ENCODE measurements at places on chromosomes 5 and 9.

- DNase-seq, result peak; percentile 95
Measured at GRCh38 chr5:181260720-181261319, at the start of gene TRIM52. Gene TRIM52 (minus strand): TSS chr5:181261143. CDS start chr5:181260813, 330 bp downstream.

GRCh38 chr5:138611678-138612218, 36.5 kb upstream of the HSPA9 start:
- DNase-seq, result no peak

DNA sequence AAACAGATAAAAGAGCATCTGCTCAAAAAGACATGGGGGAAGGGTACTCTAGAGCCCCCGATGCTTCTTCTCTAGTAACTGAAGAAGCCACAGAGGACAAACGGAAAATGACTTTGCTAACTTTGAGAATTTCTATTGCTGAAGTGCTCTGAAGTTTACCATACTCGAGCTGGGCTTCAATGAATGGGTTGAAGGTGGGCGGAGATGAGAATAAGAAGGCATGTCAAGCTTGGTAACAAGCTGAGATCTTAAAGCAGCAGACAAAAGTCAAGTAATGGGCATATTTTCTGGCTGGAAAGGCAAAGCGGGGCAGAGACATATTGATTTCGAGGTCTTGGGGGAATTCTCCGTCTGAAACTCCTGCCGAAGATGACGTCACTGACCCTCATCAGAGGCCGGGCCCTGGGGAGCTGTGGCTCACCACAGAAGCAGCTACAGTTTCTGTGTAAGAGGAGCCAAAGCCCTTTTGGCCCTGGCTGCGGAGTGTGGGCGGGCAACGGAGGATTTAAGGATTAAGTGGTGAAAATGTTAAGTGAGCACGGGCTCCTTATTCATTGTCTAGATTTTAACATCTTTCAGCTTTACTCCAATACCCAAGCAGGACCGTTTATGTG, 115.8 kb upstream of the SLIT3 start:
- no peak for DNase-seq

- DNase-seq, result no peak
Measured at GRCh38 chr9:97491216-97491999, 10.1 kb upstream of the TMOD1 start.

DNA sequence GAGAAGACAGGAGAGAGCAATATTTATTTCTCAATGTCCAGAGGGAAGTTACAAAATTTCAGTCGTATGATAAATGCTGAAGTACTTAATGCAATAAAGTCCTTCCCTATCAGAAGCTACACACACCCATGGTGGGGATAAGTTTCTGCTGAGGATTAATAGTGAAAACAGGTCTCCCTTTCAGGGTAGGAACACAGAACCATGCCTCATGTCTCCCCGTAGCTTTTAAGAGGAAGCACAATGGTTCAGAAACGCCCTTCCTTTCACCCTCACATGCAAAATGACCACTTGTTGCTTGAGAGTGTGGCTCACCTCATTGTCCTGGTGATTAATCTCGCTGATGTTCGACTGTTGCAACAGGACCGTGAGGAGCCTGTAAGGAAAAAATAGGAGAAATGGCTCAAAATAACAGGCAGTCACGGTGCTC, 73.6 kb downstream of the ANKRD55 start:
- DNase-seq, result no peak

GRCh38 chr9:14978022-14979000, 68.1 kb upstream of the FREM1 start:
- DNase-seq, result no peak

GRCh38 chr9:109256336-109256735, 64.5 kb downstream of the EPB41L4B start:
- DNase-seq, result no peak

DNA sequence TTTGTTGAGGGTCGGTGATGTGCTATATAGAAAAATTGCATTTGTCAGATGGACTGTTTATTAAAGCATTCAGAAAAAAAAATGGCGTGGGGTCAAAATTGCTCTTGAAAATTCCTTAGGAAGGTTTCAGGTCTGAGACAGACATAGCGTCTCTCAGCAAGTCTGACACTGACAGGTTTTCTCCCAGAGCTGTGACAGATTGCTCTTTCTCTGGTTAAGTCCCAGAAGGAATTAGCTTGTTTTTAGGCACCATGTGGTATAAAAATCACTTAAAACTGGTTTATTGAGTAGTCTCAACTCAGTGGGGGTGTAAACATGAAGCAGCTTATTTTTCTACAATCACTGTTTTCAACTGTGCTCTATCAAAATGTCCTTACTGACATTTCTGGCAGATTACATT, 1379.8 kb downstream of the MAT2B start:
- DNase-seq, result no peak

DNA sequence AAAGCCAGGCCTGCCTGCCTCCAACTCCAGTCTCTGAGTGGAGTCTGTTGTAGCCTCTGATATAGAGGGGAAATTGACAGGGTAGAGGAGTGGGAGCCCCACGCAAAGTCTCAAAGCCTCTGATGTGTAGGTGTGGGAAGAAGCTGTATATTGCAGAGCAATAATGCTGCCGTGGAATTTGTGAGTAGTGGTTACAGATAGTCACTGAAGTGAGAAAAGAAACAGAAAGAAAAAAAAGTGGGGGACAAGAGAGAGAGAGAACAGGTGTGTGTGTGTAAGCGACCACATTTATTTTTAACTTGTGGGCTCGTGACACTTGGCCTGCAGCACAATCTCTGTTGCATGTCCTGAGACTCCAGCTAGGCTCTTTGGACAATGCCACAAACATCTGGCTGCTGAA, 227.8 kb downstream of the NSG2 start:
- DNase-seq, result no peak

- no peak for DNase-seq
Measured at GRCh38 chr9:124805186-124805585, 28.3 kb downstream of the OLFML2A start.

GRCh38 chr5:5951953-5952352, 426.4 kb downstream of the MED10 start:
- no peak for DNase-seq

DNA sequence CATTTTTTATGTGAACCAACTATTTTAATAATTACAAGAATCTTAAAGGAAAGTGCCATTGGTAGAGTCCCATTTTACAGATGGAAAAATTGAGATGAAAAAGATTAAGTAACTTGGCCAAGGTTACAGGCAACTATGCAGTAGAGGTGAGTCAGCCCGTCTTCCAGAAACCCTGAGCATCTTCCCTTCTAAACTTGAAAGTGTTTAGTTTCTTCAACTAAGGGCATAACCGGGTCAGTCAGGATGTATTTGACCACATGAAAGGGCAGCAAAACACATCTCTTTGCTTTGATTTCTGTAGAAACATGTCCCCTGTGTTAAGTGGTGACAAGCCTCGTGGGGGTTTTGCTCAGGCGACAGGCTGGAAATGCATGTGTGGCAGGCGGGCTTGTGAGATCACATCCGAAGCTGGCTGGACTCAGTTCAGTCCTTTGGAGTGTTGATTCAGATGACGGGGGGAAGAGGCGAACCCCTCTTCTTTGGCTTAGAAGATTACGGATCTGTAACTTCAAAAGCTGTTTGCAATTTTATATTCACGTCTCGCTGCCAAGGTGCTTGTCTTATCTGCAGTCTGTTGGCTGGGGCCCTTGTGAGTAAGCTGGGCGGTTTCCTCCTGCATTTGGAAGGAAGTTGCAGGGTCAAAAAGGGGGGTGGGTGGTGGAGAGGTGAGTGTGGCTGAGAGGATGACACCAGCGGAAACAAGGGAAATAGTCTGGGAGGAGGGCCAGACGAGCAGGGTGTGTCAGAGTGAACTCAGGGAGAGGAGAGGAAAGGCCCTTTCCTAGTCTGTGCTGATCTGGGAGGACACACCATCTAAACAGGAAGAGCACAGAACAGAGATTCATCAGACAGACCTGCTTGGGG, 78.9 kb upstream of the RPS23 start:
- peak; percentile 87 for DNase-seq

- no peak for DNase-seq
Measured at GRCh38 chr5:31786090-31786631, 147.2 kb downstream of the PDZD2 start.

GRCh38 chr9:97363661-97364299, 48.1 kb upstream of the TDRD7 start:
- DNase-seq, result no peak

Measured in activated CD4-positive, alpha-beta T cell treated with anti-CD3 and anti-CD28 coated beads, Interleukin-10, Interleukin-2, amounts not matched to agents 100 ng/mL and 50 ng/mL, durations not matched to agents 16 hours and 8 hours (primary cell).